Caco-2 (cell line): ENCODE measurements at places on chromosomes 7 and 10.

DNA sequence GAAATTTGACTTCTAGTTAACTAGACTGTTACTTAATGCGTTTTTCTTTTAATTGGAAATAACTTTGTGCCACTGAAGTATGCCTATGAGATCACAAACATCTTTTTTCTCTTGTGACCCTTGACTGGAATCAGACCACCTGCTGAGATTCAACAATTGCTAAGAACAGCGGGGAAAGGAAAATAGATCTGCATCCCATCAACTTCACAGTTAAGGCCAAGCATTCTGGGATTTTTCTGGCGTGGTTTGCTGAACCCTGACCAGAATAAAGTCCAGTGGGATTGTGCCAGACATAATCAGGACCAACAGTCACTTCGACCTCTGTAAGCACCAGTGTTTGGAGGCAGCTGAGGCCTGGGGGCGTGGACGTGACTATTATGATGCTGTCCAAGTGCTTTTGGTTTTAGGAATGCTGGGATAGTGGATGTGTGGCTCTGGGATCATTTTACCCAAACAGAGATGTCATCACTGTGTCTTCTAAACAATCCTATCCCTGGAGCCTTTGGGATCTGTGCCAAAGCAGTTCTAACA is 373.3 kb upstream of the PRKCQ start:
- no peaks in the 10 kb centered on the region for H3K36me3 ChIP-seq
- H3K4me3 ChIP-seq, result no peak overlapping the region
- no peaks in the 10 kb centered on the region; the same call in 1 of the 2 replicates for H3K27me3 ChIP-seq
- DNase-seq, result no peak

DNA sequence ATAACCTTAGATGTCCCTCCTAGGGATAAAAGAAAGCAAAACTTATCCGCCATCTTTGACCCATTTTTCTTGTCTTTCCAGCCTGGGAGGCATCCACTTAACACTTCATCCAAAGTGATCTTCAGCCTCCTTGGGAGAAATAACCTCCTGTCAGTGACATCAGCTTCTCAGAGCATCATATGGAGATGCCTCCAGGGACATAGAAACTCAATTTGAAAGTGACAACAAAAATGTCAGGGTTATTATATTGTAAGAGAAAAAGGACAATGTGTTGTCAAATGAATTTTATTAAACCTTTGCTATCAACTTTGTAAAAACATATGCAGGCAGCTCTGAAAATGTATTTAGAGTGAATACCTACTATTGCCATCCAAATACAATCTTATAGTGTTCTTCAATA is 371.2 kb upstream of the ADARB2 start:
- no peak for DNase-seq
- H3K4me1 ChIP-seq, result peaks cover 7% of the 10 kb centered on the region
- H3K4me3 ChIP-seq, result no peak overlapping the region
- H3K27ac ChIP-seq, result no peak overlapping the region
- H3K27me3 ChIP-seq, result no peaks in the 10 kb centered on the region

GRCh38 chr10:28181478-28182096 is 121.3 kb downstream of the MPP7 start:
- H3K27ac ChIP-seq, result no peak overlapping the region
- no peak overlapping the region for H3K4me3 ChIP-seq
- H3K27me3 ChIP-seq, result no peaks in the 10 kb centered on the region
- 0 out of 2 replicates have a peak, but pooled peaks cover 4% of the 10 kb centered on the region for H3K4me1 ChIP-seq
- no peak for DNase-seq

DNA sequence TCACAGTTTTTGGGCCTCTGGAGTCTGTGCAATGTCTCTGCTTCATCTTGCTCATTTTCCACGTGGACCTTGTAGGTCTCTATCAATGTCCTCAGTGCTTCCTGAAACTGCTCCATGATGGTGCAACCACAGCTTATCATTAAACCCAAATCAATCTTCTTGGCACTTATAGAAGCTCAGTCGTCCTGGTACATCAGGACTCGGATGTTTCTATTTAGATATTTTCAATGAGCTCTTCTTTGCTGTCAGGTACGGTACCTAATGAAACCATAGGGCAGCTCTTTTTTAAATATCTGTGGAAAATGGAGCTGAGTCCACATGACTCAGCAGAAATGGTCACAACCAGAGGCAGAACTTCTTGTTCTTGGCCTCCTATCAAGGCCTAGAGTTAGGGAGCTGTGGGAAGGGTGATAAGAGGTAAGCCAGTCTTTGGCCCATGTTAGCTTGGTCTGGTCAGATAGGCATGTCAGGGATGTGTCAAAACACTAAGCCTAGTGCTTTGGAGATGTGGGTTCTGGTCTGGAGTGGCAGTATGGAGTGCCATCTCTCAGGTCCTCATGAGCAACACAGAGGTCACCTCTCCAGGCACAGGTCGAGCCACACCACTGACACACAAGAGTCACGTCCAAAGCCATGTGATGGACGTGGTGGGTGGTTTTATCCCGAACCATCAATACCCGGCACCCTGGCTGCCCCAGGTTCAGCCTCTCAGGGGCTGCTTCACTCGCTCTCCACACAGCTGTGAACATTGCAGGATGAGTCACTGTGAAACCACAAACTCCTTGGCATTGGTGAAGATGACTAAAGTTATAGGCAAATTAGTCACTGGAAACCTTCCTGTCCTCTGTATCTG is 87.0 kb downstream of the TBXAS1 start:
- no peak overlapping the region for H3K4me3 ChIP-seq
- H3K27me3 ChIP-seq, result peaks cover 1% of the 10 kb centered on the region; the same call in 1 of the 2 replicates
- no peaks in the 10 kb centered on the region for H3K4me1 ChIP-seq

- H3K36me3 ChIP-seq, result no peaks in the 10 kb centered on the region
- H3K4me1 ChIP-seq, result no peaks in the 10 kb centered on the region
- DNase-seq, result no peak
- H3K27ac ChIP-seq, result no peak overlapping the region
- H3K27me3 ChIP-seq, result no peaks in the 10 kb centered on the region
- H3K4me3 ChIP-seq, result no peak overlapping the region
Measured at GRCh38 chr10:10642189-10642588, 375.5 kb upstream of the CELF2 start.
